Left renal cortex interstitium (tissue), 4 donors: ENCODE measurements at places on chromosomes 12 and 14.

- no peak for DNase-seq
These were observed at the start of gene TMEM119 for GRCh38 chr12:108597559-108598471. Gene TMEM119, minus strand, starts transcription at chr12:108598084. Its CDS starts 5,701 bp downstream, at chr12:108592383.

GRCh38 chr12:46455648-46456352 lies 83.2 kb upstream of the SLC38A2 start:
- no peak for DNase-seq

GRCh38 chr14:21505012-21505553 lies 6.1 kb downstream of the METTL3 start:
- DNase-seq: no peak

DNA sequence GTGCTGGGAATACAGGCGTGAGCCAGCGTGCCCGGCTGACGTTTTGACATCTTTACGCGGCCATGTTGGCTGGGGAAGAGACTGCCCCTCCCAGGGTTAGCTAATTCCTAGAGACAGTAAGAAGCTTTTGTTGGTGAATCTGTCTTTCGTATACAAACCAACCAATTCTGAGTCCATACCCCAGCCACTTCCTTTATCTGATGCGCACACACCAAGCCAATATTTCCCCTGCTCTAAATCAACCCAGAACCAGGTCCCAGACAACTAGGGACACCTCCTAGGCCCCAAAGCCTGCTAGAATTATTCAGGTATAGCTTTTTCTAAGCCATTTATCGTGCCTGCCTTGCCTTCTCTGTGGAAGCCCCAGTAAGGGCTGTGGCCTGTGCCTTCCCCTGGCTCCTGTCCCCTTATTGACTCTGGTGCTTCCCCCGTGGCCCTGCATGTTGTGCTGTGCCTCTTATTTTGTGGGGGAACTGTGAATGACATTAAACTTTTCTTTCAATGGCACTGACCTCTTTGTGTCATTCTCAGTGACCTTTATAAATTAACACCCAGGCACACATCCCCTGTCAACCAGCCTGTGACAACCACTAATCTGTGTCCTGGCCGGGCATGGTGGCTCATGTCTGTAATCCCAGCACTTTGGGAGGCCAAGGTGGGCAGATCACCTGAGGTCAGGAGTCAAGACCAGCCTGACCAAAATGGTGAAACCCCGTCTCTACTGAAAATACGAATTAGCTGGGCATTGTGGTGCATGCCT lies 10.7 kb upstream of the EVL start:
- DNase-seq: no peak

DNA sequence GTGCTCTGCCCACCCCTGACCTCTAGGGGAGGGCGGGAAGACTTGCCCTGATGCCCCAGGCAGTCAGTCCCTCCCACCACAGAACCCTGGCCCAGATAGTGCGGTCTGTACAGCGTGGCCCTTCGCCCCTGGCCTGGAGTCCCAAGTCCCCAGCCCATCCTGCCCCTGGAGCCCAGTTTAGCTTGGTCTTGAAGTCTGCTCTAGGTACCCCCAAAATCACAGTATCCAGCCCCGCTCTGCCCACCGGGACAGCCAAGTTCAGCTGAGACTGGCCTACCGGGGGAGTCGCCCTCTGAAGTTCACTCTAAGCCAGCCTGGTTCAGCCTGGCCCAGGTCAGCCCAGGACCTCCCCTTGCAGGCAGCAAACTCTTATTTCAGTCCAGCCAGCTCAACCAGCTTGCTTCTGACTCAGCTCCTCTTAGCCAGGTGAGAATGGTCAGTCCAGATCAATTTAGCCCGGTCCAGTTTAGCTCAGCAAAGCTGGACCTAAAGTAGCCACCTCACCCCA lies 75.9 kb downstream of the TMEM121 start:
- DNase-seq: no peak

GRCh38 chr14:56887216-56887615 lies 76.9 kb upstream of the OTX2 start:
- no peak for DNase-seq

DNA sequence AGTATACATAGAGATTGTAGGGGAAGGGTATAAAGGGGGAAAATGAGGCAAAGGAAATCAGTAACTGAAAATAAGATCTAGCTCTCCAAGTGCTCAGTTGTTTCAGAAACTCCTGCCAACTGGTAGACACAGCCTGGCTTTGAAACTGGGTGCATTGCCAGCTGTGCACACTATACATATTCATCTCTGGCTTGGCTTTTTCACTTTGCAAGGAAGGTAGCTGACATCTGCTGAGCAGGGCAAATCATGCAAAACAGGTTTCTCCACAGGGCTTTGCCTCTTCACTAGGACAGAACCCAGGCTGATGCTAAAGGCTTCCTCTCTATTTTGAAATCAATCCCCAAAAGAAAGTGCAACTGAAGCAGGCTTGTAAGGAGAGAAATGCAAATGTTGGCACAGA lies 101.5 kb downstream of the HELB start:
- DNase-seq: no peak

- DNase-seq: no peak
These were observed 90.6 kb upstream of the NUDT4 start for GRCh38 chr12:93287149-93287548.
